Upper lobe of left lung (tissue), 6 donors: ENCODE measurements at places on chromosomes 7 and 10. TPM values are rescaled to one million over a fixed set of nuclear protein-coding genes. Genes with fewer than 3 reads are reported as not detected.

- H3K36me3 ChIP-seq: no peaks in the 10 kb centered on the region
- DNase-seq: no peak
- H3K27me3 ChIP-seq: no peaks in the 10 kb centered on the region
- H3K4me1 ChIP-seq: peaks cover 3% of the 10 kb centered on the region
- no peak overlapping the region for H3K27ac ChIP-seq
- no peak overlapping the region for H3K4me3 ChIP-seq
These were observed 20.6 kb downstream of the HYAL4 start for GRCh38 chr7:123865517-123866117.

DNA sequence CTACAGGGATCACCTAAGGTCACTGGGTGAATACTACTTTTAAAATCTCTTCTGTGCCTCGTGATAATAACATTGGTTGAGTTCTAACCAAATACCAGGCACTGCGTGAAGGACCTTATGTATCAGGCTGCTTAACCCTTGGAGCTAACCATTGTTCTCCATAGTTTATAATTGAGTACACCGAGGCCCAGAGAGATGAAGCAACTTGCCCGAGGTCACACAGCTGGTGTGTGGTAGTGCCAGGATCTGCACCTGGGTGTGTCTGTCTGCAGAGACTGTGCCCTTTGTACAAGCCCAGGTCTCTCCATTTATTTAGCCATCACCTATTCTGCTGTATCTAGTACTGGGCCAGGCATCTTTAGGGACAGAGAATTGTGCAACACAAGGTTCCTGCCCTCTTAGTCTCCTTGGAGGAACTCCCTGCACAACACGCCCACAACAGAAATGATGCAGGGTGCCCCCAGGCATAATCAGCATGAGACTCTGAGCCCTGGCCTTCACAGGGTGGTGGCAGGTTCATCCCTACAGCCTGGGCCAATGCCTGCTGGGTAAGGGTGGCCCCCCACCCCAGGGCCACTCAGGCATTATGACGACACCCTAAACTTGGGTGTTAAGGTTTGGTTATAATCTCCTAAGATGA is 31.5 kb downstream of the UNC5B start:
- H3K27me3 ChIP-seq: no peaks in the 10 kb centered on the region
- H3K27ac ChIP-seq: peak overlapping the region; percentile 55
- no peak overlapping the region for H3K4me3 ChIP-seq
- DNase-seq: no peak

DNA sequence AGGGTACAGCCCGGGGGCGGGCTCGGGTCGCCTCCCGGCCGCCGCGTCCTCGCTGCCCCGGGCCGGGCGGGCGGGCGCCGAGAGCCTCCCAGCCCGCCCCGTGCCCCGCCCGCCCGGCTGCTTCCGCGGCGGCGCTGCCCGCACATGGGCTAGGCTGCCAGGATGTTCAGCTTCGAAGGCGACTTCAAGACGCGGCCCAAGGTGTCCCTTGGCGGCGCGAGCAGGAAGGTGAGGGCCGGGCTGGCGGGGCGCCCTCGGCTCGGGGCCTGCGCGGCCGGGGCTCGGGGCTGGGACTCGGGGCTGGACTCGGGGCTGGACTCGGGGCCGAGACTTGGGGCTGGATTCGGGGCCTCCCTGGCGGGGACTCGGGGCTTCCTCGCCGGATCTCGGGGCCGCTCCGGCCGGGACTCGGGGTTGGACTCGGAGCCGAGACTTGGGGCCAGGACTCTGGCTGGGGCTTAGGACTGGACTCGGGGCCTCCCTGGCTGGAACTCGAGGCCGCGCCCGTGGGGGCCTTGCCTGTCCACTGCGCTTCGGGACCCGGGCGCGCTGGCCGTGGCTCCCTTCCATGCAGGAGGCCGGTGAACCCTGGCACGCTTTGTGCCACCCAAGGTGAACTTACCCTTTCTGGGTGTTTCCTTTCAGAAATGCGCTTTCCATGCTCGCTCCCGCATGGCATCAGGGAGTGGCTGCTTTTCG is 534 bp downstream of the UBE3C start:
- peak; percentile 56 for DNase-seq
- H3K4me3 ChIP-seq: peak overlapping the region; percentile 73
- H3K27me3 ChIP-seq: no peaks in the 10 kb centered on the region
- peaks cover 13% of the 10 kb centered on the region for H3K36me3 ChIP-seq

DNA sequence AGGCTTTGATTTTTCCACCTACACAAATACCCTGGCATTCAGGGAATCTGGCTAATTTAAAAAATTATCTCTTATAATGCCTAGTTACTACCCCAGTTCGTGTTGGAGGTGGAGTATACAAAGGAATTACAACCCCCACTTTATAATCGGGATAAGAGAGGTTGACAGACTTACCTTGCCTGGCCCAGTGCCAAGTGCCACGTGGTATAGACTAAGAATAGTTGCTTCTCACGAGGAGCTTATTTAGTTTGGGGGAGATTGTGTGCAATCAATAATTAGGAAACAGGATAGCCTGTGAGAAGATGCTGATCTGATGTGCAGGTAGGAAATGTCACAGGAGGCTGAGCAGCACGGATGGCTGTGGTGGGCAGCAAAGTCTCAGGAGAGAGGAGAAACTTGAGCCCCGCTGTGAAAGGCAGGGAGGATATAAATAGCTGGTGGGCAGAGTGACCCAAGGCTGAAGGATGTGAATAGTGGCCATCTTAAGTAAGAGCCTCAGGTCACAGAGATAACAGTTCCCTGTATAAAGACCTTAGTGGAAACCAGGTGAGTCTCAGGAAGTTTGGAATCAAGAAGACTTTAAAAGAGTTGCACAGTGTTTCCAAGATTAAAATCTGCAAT is 11.3 kb upstream of the ATXN7L1 start:
- no peak overlapping the region for H3K27ac ChIP-seq
- H3K27me3 ChIP-seq: no peaks in the 10 kb centered on the region
- H3K36me3 ChIP-seq: no peaks in the 10 kb centered on the region
- no peak overlapping the region for H3K4me3 ChIP-seq

GRCh38 chr10:7291487-7292270 is 119.2 kb downstream of the SFMBT2 start:
- H3K36me3 ChIP-seq: no peaks in the 10 kb centered on the region
- no peak overlapping the region for H3K4me3 ChIP-seq
- DNase-seq: no peak
- H3K27me3 ChIP-seq: no peaks in the 10 kb centered on the region
- no peaks in the 10 kb centered on the region for H3K4me1 ChIP-seq

DNA sequence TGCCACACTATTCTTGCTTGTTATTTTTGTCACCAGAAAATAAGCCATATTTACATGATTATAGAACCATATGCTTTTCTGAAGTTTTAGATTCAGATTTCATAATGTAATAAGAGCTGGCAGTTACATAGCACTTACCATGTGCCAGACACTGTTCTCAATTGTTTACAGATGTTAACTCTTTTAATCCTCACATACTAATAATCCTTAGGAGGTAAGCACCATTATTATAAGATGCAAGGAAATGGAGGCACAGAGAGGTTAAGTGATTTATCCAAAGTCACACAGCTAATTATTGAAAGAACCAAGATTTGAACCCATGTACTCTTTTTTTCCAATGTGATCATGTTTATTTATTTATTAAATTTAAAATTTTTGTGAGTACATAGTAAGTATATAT is 57.2 kb downstream of the CREB5 start:
- DNase-seq: no peak
- H3K27me3 ChIP-seq: no peaks in the 10 kb centered on the region
- H3K36me3 ChIP-seq: no peaks in the 10 kb centered on the region
- H3K27ac ChIP-seq: no peak overlapping the region

DNA sequence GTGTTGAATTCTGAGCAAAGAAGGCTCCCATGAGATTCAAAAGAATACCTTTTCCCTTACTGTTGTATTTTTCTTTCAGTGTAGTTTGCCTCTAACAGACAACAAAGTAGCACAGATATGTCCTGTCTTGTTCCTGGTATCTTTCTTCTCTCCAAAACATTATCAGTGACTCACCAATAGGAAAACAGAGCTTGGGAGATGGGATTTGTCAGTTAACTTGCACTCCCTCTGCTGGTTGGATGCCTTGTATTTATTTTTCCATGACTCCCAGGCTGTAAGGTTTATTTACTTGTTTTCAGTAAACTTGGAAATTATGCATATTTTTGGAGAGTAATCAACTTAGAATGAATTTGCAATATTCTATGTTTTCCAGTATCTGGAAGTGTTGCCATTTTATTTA is 129.7 kb downstream of the SAMD9 start:
- H3K27ac ChIP-seq: no peak overlapping the region
- no peaks in the 10 kb centered on the region for H3K27me3 ChIP-seq
- DNase-seq: no peak
- no peaks in the 10 kb centered on the region for H3K4me1 ChIP-seq

DNA sequence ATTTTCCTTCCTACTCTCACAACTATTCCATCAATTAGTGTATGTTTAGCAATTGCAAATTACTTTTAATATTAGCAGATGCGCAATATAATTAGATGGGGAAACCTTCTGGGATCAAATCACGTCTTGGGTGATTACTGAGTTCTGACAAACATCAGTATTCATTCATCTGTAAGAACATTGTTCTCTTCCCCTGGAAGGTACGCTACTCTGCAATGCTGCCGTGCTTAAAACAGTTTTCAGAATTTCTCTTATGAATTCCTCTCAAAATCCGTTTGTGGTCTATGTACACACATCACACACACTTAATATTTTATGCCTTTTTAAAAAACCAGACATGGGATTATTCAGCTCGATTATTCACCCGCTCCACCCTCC is 237.5 kb upstream of the NEBL start:
- H3K27me3 ChIP-seq: no peaks in the 10 kb centered on the region
- DNase-seq: no peak
- H3K27ac ChIP-seq: no peak overlapping the region
- H3K36me3 ChIP-seq: no peaks in the 10 kb centered on the region
- H3K4me1 ChIP-seq: peaks cover 5% of the 10 kb centered on the region

DNA sequence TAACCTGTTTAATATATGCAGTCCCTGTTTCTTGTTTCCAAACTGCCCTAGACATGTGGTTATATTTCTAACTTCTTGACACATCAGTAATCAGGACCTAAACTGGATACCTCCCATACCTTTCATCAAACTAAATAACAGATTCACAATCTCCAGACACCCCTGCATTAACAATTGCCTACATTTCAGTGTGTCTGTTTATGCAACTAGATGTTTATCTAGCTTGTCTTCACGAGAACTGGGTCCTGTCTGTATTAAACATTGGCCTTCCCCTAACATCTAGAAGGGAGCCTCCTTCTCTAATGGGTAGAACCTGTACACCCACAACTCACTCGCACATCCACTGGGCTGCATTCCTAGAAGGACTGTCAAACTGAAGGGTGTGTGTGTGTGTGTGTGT is 683.7 kb upstream of the FZD8 start:
- H3K4me1 ChIP-seq: no peaks in the 10 kb centered on the region
- H3K27me3 ChIP-seq: no peaks in the 10 kb centered on the region
- no peaks in the 10 kb centered on the region for H3K36me3 ChIP-seq

DNA sequence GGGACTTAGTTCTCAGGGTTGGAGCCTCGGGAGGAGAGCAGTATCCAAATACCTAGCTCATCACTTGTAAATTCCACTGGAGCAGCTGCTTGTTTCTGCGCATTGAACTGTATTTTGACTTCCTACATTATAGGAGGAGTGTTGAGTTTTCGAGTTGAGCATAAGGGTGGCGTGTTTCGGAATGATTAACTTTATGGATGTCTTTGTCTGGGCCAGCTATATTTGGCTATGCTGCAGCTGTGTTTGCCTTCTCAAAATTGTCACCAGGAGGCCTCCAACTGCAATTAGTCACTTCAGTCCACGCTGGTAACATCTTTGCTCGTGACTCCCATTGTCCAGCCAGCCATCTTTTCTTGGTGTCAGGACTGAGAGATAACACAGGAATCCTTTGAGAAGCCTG is 9.1 kb downstream of the CELF2 start:
- H3K4me1 ChIP-seq: no peaks in the 10 kb centered on the region
- H3K27me3 ChIP-seq: no peaks in the 10 kb centered on the region
- no peak overlapping the region for H3K27ac ChIP-seq
- no peaks in the 10 kb centered on the region for H3K36me3 ChIP-seq
- H3K4me3 ChIP-seq: no peak overlapping the region

GRCh38 chr7:79593866-79594301 is 140.4 kb upstream of the MAGI2 start:
- DNase-seq: no peak
- H3K27ac ChIP-seq: no peak overlapping the region
- no peaks in the 10 kb centered on the region for H3K36me3 ChIP-seq
- no peaks in the 10 kb centered on the region for H3K4me1 ChIP-seq

- H3K27me3 ChIP-seq: no peaks in the 10 kb centered on the region
- H3K4me3 ChIP-seq: no peak overlapping the region
- no peak for DNase-seq
- H3K36me3 ChIP-seq: no peaks in the 10 kb centered on the region
- no peaks in the 10 kb centered on the region for H3K4me1 ChIP-seq
These were observed 23.9 kb downstream of the SLC18A2 start for GRCh38 chr10:117264782-117265181.

DNA sequence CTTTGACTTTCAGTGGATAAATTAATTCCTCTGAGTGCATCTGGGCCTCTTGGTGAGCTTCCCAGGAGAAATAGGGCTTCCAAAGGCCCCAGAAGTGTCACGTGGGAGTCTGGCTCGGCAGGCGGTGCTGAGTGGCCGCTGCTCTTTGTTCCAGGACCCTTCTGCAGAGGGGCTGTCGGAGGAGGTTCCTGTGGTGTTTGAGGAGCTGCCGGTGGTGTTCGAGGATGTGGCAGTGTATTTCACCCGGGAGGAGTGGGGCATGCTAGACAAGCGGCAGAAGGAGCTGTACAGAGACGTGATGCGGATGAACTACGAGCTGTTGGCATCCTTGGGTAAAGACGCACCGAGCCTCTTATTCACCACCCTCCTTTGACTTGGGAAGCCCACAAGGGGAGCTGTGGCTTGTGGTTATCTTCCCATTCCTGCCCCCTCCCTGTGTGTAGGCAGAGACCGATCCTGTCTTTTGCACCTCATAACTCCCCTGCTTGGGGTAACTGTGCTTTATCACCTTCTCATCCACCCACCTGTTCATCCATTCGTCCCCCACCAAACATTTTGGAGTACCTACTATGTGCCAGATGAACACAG is 11.9 kb downstream of the ZNF862 start:
- DNase-seq: no peak
- H3K36me3 ChIP-seq: peaks cover 13% of the 10 kb centered on the region
- no peak overlapping the region for H3K27ac ChIP-seq

- H3K27me3 ChIP-seq: peaks cover 43% of the 10 kb centered on the region
- H3K36me3 ChIP-seq: no peaks in the 10 kb centered on the region
- peaks cover 21% of the 10 kb centered on the region for H3K4me1 ChIP-seq
- peak; percentile 93 for DNase-seq
- H3K4me3 ChIP-seq: peak overlapping the region; percentile 16
These were observed 701 bp upstream of the GBX1 start for GRCh38 chr7:151168003-151168786.

GRCh38 chr7:92289321-92289720 is 43.5 kb downstream of the ANKIB1 start:
- H3K27me3 ChIP-seq: no peaks in the 10 kb centered on the region
- H3K36me3 ChIP-seq: no peaks in the 10 kb centered on the region
- no peak overlapping the region for H3K4me3 ChIP-seq
- H3K27ac ChIP-seq: no peak overlapping the region
- no peak for DNase-seq
- peaks cover 5% of the 10 kb centered on the region for H3K4me1 ChIP-seq

GRCh38 chr7:37285706-37286453 is 162.8 kb downstream of the ELMO1 start:
- H3K27ac ChIP-seq: peak overlapping the region; percentile 13
- DNase-seq: no peak
- peaks cover 33% of the 10 kb centered on the region for H3K4me1 ChIP-seq
- no peaks in the 10 kb centered on the region for H3K27me3 ChIP-seq

FAM241B gene
- total RNA-seq: 7.7 TPM

ADAM12 gene
- total RNA-seq: 2.2 TPM

ANXA8L1 gene
- total RNA-seq: 27.2 TPM

EGR2 gene
- total RNA-seq: 50.9 TPM

ARHGAP22 gene
- 2.1 TPM for total RNA-seq
